Diencephalon (tissue), 1 donor: ENCODE measurements at places on chromosomes 13 and 19. TPM values are rescaled to one million over a fixed set of nuclear protein-coding genes. Genes with fewer than 3 reads are reported as not detected.

The KIR3DL2 gene
- not detected for total RNA-seq

The ZNF682 gene
- total RNA-seq = 12.9 TPM

The LPAR6 gene
- total RNA-seq = 13.8 TPM

The ZNF439 gene
- 32.3 TPM for total RNA-seq

The TEX29 gene
- total RNA-seq = not detected

The SIAH3 gene
- total RNA-seq = 5.3 TPM

The SIGLEC12 gene
- total RNA-seq = not detected

The LENG9 gene
- total RNA-seq = 1.6 TPM

The MPHOSPH8 gene
- 27.7 TPM for total RNA-seq

The CPB2 gene
- not detected for total RNA-seq

The TUBA3C gene
- total RNA-seq = not detected

The KIR2DL1 gene
- total RNA-seq = not detected

The SYNE4 gene
- 1.6 TPM for total RNA-seq
